Peyer's patch (tissue), 4 donors: ENCODE measurements at places on chromosomes 12 and 14.

- DNase-seq: no peak
These were observed 115.8 kb downstream of the HECTD4 start for GRCh38 chr12:112266473-112266872.

DNA sequence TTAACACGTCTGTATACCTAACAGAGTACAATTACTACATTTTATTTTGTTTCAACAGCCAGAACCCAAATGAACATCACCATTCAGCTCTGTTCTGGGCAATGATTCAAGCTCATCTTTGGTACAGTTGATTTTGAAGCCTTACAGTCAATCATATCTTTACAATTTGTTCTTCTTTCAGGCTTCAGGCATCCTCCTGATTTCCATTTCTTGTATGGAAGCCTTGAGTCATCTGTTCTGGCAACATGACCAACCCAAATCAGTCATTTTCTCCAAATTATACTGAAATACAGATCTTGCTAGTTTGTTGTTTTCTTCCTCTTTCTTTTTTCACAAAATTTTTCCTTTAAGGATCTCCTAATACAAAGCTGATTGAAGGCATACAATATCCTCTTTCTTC lies 80.2 kb downstream of the PAX9 start:
- no peak for DNase-seq

DNA sequence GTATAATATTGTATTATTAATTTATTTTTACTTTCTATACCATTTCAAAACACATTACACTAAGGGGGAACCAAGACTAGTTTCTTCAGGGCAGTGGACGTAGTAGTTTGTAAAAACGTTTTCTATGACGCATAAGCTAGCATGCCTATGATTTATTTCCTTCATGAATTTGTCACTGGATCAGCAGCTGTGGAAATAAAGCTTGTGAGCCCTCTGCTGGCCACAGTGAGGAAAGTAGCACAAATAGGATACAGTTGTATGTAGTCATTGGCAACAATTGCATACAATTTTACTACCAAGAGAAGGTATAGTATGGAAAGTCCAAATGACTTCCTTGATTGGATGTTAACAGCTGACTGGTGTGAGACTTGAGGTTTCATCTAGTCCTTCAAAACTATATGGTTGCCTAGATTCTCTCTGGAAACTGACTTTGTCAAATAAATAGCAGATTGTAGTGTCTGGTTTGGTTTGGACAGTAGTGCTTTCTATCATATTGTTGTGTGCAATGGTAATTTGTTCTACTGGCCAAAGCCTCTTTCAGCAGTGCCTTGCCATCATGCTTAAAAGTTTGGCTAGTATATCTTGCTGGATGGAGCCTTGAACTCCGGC lies 24.3 kb upstream of the PLEKHD1 start:
- DNase-seq: peak; percentile 83

GRCh38 chr14:20295067-20295466 lies 10.7 kb downstream of the TTC5 start:
- DNase-seq: no peak

GRCh38 chr14:91244501-91244901 lies at the start of gene GPR68:
Gene GPR68 (minus strand): TSS chr14:91244704. CDS start chr14:91235050, 9,654 bp downstream.
- DNase-seq: no peak

GRCh38 chr14:45400950-45401640 lies 148.1 kb upstream of the MIS18BP1 start:
- no peak for DNase-seq

- no peak for DNase-seq
These were observed 4.7 kb downstream of the DYNLL1 start for GRCh38 chr12:120500581-120500980.

- no peak for DNase-seq
These were observed 177.4 kb downstream of the DICER1 start for GRCh38 chr14:94979891-94980290.

DNA sequence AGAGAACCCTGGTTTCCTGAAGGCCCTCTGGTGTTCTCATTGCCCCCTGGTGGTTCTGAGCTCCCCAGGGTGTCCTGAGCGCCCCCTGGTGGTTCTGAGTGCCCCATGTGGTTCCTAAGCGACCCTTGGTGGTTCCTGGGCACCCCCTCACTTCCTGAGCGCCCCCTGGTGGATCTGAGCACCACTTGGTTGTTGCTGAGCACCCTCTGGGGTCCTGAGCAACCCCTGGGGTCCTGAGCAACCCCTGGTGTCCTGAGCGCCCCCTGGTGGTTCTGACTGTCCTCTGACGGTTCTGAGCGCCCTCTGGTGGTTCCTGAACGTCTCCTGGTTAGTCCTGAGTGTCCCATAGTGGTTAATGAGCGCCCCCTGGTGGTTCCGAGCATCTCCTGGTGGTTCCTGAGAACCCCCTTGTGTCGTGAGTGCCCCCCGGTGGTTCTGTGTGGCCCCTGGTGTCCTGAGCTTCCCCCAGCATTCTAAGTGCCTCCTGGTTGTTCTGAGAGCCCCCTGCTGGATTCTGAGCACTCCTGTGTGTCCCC lies 568.3 kb downstream of the TMEM121 start:
- DNase-seq: no peak

DNA sequence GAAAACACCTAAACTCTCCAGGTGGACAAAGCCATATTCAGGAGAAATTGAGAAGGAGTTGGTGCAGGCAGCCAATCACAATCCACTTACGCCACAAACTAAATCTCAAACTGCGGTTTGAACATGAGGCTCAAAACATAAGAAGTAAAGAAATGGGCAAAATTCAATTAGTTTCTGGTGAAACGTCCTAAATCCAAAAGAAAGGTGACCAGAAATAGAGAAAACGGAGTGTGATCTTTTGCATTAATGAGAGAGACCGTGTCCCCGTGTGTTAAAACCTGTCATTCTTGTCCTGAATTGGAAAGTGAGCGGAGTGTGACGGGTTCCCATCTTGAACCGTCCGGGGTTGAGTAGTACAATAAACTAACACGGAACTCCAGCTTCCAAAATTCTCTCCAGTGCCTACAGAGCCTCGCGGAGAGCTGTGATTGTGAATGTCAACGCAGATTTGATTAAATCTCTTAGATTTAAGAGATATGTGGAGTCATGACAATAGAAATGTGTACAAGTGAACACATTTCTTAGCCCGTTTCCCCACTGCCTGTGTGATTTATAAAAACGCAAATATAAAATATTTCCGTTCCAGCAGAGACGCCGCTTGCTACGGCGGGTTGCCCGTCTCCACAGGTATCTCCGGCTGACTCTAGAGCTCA lies 595 bp upstream of the METAP2 start:
- peak; percentile 54 for DNase-seq

DNA sequence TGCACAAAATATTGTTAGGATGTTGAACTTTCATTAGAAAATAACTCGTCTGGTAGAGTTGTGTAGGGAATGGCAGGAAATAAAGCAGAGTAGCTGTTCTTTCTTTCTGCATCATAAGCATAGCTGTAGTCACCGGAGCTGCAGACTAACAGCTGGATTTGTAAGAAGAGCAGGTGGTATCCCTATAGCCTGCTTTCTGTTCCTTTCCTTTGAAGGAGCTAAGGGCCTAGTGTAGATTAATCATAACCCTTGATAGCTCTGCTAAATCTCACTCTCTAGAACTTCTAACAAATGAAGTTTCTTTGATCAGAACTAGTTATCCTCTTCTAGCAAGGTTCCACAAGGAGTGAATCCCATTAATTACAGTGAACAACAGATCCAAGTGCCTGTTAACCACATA lies 3.5 kb downstream of the LMO3 start:
- DNase-seq: no peak

- DNase-seq: no peak
These were observed 62.7 kb downstream of the HMGA2 start for GRCh38 chr12:65886996-65887395.

DNA sequence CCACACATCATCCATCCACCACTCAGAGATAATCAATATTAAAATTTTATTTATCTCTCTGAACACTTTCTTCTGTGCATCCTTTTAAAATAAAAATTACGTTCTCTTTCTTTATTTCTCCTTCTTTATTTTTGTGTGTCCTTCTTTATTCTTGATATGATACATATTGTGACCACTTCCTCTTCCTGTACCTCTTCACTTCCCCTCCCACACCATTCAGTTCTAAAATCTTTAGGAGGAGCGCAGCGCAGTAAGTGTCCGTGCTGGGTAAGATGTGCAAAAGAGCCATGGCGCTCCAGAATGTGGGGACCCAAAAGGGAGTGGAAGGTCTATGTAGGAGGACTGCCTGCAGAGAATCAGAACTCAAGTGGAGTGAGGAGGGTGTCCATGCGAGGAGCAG lies 256.7 kb downstream of the ITPR2 start:
- no peak for DNase-seq

DNA sequence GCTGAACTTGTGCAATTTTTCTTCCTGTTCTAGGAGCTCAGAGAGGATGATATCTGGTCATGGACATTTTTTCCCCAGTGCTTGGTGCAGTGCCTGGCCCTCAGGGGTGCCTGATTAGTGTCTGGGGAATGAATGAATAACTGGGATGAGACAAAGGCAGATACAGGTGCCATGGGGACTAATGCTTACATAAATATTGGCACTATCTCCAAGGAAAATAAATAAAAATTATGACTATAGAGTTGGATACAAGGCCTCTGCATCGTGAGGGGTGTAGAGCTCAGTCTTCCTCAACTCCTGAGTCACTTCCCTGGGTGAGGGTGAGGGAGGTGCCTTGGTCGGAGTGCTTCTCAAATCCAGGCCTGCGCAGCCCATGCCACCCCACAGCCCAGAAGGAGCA lies 188.6 kb downstream of the KCNA5 start:
- no peak for DNase-seq

GRCh38 chr14:105337966-105338741 lies 23.6 kb downstream of the PACS2 start:
- DNase-seq: no peak

DNA sequence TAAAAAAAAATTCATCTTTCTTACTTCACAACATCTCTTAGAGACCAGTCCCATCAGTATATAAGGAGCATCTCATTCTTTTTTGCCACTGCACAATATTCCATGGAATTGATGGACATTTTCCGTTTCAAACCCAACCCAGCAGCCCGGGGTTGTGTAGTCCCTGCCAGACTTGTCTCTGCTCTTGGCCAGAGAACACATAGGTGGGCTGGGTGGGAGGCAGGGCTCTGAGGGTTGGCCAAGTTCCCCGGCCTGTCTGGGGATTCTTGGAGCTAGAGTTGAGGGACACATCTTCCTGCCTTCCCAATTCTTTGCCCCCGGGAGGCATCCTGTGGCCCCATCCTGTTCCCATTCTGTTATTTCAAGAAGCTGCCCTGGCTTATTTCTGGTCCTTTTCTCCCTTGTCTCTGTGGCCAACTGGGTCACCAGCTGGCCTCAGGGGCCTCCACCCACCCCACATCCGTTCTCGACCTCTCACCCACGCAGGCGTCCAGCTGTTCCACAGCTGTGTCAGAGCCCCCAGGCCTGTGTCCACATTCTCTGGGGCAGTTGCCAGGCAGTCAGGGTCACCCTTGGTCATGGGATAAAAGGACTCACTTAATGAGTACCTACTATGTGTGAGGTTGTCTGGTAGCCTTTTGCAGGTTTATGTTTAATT lies 52.0 kb upstream of the CCDC63 start:
- DNase-seq: no peak

DNA sequence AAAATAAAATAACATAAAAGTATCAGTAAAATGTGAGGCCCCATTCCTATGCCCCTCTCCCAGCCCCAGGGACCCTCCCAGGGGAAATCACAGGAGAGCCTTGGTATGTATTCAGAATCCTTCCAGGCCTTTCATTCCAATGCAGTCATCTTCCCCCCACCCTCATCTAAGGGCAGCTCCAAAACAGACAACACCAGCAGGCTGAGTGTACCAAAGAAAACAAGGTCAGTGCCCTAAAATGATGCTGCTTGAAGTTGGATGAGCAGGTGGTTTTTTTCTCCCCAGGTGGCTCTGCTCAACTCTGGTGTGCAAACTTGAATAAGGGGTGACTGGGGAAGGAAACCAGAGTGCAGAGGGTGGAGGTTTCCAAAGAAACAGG lies 56.2 kb downstream of the TSPAN9 start:
- no peak for DNase-seq

DNA sequence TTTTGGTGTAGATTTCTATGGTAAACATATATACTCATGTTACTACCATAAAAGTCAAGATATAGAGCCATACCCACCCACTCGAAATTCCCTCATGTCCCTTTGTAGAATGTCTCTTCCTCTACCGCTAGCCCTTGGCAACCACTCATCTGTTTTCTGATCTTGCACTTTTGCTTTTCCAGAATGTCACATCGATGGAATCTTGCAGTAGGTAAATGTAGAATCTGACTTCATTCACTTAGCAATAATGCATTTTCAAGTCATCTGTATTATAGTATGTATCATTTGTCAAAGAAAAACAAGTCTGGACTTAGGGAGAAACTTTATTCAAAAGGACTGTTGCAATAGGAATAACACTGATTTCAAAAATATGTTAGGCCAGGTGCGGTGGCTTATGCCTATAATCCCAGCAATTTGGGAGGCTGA lies 19.3 kb upstream of the CLEC2D start:
- no peak for DNase-seq

- DNase-seq: no peak
These were observed 148.9 kb downstream of the GRIP1 start for GRCh38 chr12:66529934-66530333.

DNA sequence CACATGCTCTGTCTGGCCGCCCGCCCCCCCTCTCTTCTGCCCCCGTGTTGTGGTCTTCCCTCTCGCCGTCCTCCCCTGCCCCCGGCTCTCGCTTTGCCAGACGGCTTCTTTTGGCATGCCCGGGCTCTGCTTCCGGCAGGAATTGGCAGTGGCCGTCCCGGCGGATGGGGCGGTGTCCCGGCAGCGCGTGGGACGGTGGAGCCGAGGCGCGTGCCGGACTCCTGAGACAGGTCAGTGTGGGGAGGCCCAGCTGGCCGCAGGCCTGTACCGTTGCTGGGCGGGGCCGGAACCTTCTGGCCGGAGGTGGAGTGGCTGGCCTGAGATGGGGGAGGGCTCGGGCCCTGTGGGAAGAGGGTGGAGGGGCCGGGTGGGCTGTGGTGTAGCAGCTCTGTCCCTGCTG lies 17.1 kb downstream of the KIF26A start:
- DNase-seq: no peak

DNA sequence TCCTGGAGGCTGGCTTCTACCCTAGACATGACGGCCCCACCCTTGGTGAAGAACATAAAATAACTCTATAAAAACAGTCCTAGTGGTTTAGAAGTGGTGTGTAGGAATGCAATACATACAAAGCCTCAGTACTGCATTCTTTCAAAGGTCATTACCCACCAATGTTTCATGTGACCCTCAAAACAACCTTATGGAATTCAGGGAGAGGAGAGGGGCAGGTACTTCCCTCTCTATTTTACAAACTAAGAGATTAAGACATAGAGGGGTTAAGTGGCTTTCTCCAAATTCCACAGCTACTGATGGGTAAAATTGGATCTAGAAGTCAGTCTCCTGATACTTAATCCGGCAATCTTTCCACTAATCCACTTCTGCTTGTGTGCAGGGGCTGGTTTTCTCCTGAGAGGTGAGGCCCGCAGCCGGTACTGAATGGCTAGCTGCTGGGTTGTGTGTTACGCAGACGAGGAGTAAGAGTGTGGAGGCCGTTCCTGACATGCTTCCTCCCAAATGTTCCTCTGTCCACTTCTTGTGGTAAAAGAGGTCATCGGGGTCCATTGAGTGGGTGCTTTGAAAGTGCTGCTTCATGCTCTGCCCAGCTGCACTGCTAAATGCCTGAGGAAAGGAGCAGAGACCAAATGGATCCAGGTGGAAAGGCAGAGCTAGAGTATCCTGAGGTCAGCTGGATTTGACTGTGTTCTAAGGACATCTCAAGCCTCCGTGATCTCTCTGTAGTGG lies 16.2 kb downstream of the SLC7A8 start:
- DNase-seq: no peak
